ENCODE measurements at places on chromosomes 3 and 15.

DNA sequence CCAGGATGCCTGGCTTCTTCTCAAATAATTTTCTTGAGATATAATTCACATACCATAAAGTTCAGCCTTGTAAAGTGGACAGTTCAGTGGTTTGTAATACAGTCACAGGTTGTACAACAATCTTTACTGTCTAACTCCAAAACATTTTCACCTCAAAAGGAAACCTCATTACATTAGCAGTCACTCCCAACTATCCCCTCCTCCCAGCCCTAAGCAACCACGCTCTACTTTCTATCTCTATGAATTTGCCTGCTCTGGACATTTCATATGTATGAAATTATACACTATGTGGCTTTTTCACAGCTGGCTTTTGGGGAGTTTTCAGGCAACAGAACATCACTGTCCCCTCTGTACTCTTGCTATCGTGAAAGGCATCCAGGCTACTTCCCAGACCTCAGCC, 17.5 kb downstream of the TGM5 start:
- no peak for DNase-seq

GRCh38 chr15:93703092-93703739, 528.1 kb upstream of the MCTP2 start:
- no peak for DNase-seq

GRCh38 chr3:51343918-51344687, 41.0 kb upstream of the MANF start:
- DNase-seq = no peak

DNA sequence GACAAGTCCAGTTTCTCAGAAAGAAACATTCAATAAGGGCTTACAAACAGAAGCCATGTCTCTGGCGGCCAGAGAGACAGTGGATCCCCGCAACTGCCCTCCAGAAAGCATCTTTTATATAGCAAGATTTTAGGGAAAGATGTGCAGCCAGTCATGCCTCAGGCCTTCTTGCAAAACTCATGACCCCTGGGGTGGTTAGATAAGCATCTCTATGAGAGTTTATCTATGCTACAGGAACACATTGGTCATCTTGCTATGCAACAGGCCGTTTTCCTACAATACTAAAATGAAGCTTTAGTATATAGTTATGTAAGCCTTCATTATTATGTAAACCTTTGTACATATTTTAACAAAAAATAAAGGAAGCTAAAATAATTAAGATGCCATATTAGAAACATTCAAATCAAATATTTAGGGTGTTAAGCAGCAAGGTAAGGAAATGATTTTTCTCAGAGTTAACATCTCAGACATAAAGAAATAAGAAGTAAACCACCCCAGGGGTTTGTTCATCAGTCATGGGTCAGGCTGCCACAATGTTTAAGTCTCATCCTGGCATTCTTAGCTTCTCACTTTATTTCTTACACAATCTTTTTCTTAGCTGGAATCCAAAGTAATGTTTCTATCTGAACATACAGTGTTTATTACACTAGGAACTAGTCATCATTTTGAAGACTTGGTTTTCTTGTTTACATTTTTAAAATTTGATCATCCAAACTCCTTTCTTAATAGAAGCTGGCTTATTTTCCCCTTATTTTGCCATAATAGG, 6.3 kb upstream of the FSIP1 start:
- DNase-seq = no peak

DNA sequence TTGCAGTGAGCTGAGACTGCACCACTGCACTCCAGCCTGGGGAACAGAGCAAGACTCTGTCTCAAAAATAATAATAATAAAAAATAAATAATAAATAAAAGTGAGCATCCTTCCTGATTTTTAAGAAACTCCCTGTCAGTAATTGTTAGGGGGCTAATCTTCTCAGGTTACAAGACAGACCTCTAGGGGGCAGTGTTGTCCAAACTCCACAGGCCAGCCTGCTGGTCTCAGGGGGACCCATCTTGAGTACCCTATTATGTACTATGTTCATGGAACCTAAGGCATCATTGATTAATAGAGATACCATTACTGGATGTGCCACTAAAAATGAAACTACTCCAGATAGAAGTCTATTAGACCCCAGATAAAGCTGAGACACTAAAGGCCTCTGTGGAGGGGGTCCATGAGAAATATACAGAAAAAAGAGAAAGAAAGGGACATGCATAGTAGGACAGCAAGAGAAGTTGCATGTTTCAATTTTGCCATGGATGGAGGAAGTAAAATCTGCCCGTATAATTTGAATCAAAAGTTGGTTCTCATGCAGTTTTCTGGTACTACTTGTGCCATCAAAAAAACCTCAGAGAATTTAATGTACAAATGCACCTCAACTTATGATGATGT, 85.5 kb upstream of the CDV3 start:
- DNase-seq = peak; percentile 40

GRCh38 chr3:98901119-98901391, 440 bp downstream of the DCBLD2 start:
- no peak for DNase-seq

DNA sequence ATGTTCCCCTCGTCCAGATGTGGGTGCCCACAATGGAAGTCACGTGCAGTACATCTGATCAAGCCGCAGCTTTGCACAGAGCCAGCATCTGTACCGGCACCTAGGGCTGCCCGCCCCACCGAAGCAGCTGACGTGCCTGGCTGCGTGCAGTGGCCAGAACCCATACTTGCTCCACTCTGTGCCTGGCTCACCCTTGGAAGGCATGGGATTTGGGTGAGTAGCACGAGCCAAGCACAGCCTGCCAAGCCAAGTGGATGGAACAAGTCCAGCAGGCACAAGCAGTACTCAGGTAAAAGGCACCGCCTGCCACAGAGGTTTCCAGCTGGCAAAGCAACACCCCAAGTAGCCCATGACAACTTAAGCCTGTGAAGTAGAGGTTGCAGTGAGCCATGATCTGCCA, 261.3 kb downstream of the TBC1D5 start:
- DNase-seq = no peak
